ENCODE measurements at places on chromosomes 13 and 19. TPM values are rescaled to one million over a fixed set of nuclear protein-coding genes. Genes with fewer than 3 reads are reported as not detected.

SGCG gene
- total RNA-seq: not detected

NCAN gene
- not detected for total RNA-seq

MED25 gene
- total RNA-seq: 25.6 TPM

ZNF414 gene
- 5.9 TPM for total RNA-seq

CGB3 gene
- total RNA-seq: not detected

KIR3DL1 gene
- total RNA-seq: not detected

ANGPTL4 gene
- total RNA-seq: 10.7 TPM
